ENCODE measurements at places on chromosomes 3 and 15.
A peak's percentile ranks its signal among the peaks of the same experiment; 100 is the strongest.

GRCh38 chr15:91939403-91939831 is 85.9 kb downstream of the SLCO3A1 start:
- DNase-seq: peak; percentile 69

DNA sequence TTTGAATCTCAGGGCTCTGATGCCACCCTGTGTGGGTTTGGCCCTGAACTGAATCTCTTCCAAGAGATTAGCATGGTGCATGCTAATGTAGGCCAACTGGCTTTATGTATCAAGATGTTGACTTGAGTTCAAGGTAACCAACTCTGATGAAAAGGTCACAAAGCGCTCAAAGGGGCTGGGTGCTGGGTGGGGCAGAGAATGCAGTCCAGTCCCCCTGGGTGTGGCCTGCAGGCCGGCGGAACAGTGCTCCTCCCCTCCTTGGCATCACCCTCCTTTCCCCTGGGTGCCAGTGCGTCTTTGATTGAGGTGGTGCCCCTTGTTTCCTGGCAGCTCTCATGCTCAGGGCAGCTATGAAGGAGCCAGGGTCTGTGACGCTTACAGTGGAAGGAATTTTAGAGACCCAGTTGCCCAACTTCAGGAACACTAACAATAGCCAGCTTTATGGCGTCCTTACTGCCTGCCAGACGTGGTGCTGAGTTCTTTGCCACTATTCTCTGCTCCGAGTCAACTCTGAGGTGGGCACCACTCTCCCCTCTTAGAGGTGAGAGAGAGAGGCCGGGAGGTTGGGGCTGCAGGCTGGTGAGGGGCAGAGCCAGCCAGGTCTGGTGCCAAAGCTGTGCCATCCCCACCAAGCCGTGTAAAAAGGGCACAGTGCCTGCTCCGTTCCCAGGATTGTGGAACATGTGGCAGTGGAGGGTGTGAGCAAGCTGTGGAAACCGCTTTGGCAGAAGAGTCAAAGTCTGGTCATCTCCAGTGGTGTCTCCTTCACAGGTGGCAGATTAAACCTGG is 9.8 kb downstream of the SYNM start:
- DNase-seq: no peak

DNA sequence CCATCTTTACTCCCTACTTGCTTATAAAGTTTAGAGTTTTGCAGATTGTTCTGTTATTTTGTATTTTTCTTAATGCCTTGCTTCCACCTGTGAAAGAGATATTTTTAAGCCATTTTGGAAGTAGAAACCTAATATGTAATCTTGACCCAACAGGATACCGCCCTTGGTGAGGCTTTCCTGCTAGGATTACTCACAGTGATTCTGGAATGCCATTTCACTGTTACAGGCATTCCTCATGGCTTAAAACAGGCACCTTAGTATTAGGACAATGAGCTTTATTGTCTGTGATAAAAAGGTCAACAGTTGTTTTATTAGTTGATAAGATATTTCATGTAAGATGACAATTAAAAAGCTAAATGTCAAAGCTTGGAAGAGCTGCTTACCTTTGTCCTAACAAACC is 58.2 kb downstream of the PHLDB2 start:
- no peak for DNase-seq

DNA sequence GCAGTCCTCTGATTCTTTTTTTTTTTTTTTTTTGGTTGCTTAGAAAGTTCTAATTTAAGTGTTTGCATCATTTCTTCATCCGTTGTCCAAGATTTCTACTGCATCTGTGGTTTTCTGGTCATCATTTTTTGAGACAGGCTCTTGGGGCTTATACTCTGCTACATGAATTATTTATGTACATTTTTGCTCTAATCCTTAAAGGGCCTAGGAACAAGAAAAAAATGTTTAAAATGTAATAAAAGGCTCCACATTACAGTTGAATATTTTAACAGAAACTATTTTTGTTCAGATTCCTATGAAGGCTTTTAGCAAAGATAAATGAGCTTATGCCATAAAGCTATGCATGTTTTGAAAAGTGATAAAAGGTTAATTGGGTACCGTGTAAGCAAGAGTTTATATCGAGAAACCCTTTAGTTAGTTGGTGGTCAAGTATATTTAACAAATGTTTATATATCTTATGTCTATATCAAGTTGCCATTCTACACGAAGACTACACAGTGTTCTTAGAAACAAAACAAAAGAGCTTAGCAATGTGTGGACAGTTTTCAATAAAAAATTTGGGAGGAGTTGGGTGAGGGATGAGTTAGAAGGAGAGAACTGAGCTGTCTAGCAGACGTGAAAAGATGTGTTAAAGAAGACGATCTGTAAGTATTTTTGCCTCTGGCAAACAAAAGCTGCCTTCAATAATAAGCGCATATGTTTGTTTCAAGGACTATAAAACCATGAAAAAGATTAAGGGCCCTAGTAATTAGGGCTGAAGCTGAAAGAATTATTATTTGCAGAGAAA is 563.6 kb upstream of the NAALADL2 start:
- no peak for DNase-seq

DNA sequence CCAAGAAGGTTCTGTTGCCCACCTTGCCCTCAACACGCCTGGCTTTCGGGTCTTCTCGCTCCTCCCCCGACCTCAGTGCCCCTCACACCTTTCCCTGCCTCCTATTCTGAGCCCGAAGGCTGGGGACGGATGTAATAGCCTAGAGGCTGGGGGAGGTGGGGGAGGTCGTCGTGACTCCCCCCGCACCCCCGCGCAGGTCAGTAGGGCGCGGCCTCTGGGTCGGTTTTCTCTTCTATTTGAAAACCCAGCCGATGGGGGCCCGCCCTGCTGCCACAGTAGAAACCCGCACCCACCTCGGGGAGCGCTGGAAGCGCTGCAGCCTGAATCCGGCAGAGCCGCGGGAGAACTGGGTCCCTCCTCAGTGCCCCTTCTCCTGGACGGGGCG is 1.0 kb upstream of the RBPMS2 start:
- DNase-seq: no peak

DNA sequence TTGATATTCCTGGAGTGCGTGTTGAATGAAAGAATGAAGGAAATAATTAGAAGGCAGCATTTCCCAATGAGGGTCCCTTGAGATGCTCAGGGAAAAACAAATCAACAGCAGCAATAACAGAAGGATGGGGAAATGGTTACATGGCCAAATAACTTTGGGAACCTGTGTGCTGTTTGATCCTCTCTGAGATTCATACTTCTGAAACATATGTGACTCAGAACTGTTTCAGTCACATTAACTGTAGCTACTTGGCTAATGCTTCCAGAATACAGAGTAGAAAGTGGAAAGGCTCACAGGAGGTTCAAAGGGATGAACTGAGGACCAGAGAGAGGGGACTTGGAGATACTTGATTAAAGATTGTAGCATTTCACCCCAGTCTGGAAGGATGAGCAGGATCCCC is 258.2 kb downstream of the SLCO3A1 start:
- DNase-seq: no peak

DNA sequence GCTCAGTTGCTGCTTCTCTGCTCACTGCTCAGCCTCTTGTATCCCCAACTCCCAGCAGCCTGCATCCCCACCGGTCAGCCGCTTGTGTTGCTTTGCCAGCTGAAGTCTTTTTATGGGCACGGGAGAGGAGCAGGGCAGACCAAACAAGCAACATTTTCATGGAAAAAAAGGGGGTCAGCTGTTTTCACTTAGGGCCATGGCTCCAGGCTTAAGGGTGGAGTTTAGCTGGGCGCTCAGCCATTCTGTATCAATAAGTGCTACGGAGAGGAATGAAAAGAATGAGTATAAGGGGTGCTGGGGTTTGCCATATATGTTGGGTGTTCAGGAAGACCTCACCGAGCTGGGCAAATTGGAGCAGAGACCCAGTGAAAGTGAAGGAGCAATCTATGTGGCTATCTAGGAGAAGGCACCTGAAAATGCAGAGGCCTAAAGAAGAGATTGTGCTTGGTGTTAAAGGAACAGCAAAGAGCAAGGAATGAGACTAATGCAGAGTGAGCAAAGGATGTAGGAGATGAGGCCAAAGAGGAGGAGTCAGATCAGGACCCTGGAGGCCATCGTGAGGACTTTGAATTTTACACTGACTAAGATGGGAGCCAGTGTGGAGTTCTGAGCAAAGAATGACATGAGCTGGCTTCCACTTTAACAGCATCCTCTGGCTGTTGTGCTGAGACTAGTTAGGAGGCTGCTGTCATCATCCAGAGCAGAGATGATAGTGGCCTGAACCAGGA is 16.6 kb upstream of the IREB2 start:
- no peak for DNase-seq

- DNase-seq: no peak
These were observed 53.9 kb downstream of the MEF2A start for GRCh38 chr15:99619712-99620111.

- peak; percentile 37 for DNase-seq
These were observed 133.7 kb downstream of the VGLL4 start for GRCh38 chr3:11510001-11510340.

- no peak for DNase-seq
These were observed 29.0 kb downstream of the CCDC33 start for GRCh38 chr15:74265046-74265639.

- no peak for DNase-seq
These were observed 19.0 kb upstream of the PRICKLE2 start for GRCh38 chr3:64244011-64244942.

- peak; percentile 39 for DNase-seq
These were observed 37.0 kb upstream of the TRIM71 start for GRCh38 chr3:32780735-32781210.

DNA sequence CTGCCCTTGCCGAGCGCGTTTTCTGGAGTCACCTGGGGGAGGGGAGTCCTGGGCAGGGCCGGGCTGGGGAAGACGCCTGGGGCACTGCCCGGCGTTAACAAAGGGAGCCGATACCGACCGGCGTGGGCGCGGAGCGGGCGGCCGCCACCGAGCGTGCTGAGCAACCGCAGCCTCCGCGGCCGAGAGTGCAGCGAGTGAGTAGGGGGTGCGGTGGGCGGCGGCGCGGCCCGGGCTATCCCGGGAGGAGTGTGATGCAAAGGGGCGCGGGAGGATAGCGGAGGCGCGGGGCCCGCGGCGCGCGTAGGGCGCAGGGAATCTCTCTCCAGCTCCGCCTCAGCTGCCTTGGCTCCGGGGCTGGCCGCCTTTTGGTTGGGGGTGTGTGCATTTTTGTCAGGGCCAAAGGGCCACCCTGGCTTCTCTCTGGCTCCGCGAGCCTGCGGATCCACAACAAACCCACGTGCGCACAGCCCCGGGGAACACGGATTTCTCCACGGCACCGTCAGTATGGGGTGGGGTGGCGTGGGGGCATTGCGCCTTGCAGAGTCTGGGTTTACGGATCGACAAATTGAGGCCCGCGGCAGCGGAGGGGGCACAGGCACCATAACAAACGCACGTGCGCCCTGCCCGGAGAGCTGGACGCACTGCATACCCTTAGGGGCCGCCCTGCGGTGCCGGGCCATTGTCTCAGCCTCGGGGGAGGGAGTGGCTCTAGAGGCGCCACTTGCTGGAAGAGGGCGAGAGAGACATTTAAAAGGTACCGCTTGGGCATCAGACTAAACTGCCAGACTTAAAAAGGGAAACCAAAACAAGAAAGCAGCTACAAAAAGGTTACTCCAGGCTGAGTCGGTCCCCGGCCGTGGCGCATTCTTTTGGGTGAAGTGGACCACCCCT is 560 bp downstream of the ST6GAL1 start:
- DNase-seq: peak; percentile 75

DNA sequence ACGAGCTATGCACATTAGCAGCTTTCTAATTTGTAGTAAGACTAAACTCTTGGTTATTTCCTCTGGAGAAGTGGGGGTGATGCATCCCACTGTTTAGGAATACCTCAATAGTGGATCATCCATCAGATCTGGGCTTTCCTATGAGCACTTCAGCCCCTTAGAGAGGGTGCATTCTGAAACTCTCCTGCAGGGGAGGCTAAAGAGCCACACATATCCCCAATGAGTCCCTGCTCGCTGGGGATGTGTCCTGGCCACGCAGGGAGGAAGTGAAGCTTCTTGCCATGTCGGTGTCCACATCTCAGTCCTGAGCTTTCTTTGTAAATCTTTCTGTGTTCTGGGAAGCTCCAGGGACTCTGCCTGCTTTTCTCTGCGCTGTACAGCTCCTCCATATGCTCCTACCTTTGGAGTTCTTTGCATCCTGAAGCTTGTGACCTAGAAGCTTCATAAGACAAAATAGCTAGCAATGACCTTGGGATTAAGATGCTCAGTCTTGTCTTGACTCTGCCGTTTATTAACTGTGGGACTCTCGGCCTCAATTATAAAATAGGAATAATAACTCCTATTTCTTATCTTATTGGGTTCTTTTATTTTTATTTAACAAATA is 28.3 kb upstream of the MASP1 start:
- peak; percentile 55 for DNase-seq

Data from left ventricle myocardium inferior (tissue), 1 donor.